ENCODE measurements at places on chromosomes 4 and X.
A peak's percentile ranks its signal among the peaks of the same experiment; 100 is the strongest.

GRCh38 chrX:32141841-32142240, 1069.5 kb downstream of the DMD start:
- no peak for DNase-seq

- DNase-seq, result no peak
Observed at GRCh38 chr4:53208753-53209152, 157.1 kb downstream of the SCFD2 start.

DNA sequence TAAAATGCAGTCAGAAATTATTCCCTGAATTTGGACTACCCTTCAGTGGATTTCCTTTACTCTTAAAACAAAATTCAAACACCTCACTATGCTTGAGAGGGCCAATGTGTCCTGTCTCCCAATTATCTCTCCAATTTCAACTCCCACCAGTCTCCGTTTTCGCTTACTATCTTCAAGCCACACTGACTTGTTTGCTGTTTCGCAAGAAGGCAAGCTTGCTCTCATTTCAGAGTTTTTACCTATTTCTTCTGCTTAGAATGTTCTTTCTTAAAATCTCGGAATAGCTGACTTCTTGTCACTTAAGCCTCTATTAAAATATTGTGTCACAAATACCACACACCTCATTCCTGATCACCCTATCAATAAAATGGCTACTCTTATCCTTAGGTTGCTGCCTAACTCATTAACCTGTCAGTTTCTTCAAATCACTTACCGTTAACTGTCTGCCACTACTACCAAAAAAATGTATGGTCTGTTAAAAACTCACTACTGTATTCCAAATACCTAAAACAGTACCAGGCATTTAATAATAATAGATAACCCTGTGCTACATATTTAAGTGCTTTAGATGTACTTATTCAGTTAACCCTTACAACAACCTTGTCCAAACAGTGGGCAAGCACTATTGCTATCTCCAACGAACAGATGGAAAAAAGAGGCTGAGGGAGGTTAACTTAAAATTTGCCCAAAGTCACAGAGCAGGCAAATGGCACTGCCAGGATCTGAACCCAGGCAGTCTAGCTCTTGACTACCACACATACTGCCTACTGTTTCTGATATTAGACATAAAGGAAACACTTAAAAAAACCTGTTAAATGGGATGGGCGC, 2.9 kb downstream of the UBA6 start:
- no peak for DNase-seq

- no peak for DNase-seq
Observed at GRCh38 chrX:154458116-154458953, at the start of gene PLXNA3. Gene PLXNA3 (plus strand): TSS chrX:154458281. CDS start chrX:154460184, 1,903 bp downstream.

DNA sequence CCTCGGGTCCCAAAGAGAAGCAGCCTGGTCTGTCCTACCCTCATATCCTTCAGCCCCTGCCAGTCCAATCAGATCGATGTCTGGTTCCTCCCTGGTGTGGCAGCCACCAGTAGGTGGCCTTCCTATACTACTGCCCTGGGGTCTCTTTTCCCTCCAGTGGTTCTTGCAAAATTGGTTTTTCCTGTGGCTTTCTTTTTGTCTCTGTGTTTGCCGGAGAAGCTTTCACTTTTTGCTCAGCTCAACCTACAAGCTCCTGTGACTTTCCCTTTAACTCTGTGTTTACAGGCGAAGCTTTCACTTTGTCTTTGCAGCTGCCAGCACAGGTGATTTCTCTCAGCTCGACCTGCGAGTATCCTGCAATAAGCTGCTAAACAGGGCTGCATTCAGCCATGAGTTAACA, 46.8 kb downstream of the UGT2A3 start:
- no peak for DNase-seq

DNA sequence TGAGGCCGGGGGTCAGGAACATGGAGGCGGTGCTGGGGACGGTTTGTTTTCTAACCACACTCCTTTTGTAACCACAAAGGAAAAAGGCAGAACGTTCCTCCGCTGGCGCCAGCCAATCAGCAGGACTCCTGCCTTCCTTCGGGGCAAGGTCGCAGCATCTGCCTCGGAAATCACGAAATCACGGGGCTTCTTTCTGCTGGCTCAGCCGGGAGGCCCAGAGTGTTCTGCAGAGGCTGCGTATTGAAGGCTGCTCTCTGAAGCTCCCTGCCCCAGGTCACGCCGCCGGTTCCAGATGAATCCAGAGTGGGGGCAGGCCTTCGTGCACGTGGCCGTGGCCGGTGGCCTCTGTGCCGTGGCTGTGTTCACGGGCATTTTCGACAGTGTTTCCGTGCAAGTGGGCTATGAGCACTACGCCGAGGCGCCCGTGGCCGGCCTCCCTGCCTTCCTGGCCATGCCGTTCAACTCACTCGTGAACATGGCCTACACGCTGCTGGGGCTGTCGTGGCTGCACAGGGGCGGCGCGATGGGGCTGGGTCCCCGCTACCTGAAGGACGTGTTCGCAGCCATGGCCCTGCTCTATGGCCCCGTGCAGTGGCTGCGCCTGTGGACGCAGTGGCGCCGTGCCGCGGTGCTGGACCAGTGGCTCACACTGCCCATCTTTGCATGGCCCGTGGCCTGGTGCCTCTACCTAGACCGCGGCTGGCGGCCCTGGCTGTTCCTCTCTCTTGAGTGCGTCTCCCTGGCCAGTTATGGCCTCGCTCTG, 9.4 kb downstream of the TMEM187 start:
- no peak for DNase-seq

DNA sequence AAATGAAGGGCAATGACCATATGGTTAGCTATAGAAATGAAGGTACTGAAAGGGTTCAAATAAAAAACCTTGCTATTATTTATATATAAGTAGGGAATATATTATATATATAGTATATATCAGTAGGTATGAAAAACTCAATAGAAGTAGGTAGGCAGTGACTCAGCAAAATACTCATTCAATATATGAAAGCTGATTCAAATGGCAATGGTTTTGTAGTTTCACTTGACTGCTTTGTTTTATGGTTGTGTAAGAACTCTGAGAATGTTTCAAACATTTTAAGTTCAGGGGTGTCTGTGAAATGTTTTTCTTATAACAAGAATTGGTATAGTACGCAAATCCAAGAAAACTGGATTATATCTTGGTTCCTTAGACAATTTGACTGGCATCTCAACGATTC, 4.1 kb downstream of the ZNF280C start:
- DNase-seq, result no peak

DNA sequence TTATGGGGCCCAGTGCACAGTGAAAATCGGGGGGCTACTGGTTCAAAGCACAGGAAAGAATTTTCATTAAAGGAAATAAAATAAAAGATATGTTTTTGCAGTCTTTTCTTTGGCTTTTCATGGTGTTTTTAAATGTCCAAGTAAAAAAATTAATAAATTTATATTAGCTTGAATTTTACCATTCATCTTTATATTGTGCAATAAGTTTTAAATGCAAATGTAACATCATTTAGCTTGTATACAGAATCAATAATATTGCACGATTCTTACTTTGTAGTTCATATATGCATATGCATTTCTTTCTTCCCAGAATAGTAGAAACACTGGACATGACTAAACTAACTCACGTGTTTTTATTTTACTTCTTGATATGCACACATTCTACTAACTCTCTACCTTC, 31.0 kb downstream of the AREG start:
- no peak for DNase-seq

GRCh38 chrX:108494406-108495090, 54.9 kb downstream of the COL4A5 start:
- no peak for DNase-seq

GRCh38 chr4:8044699-8045098, 105.0 kb upstream of the AFAP1 start:
- DNase-seq, result no peak

DNA sequence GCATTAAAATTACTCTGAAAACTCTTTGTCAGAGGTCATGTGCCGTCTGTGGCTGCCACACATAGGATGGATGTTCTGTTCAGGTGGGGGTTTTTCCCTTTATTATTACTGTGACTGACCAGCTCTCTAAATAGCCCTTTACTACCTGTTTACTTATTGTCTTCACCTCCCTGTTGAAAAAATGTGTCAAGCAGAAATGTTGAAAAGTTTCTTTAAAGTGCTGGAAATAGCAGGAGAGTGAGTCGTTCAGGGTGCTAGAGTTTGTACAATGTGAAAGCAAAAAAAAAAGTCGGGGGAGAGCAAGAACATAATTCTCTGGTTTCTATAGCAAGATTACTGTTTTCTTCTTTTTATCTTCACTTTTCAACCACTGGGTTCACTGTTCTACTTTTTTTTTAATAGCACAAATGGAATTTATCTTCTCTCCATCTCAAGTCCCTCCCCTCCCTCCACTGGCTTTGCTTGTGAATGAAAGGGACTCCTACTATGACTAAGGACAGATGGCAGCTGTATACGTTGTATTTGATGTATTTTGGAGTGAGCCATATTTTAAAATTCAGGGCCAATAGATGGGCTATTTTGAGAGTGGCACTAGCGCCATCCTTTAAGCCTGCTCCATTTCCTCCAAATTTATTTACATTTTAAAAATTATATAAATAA, 33.3 kb downstream of the ARX start:
- no peak for DNase-seq

- DNase-seq, result no peak
Observed at GRCh38 chr4:41448934-41449333, 89.0 kb upstream of the LIMCH1 start.

- DNase-seq, result no peak
Observed at GRCh38 chr4:40212674-40213527, 16.1 kb downstream of the RHOH start.

DNA sequence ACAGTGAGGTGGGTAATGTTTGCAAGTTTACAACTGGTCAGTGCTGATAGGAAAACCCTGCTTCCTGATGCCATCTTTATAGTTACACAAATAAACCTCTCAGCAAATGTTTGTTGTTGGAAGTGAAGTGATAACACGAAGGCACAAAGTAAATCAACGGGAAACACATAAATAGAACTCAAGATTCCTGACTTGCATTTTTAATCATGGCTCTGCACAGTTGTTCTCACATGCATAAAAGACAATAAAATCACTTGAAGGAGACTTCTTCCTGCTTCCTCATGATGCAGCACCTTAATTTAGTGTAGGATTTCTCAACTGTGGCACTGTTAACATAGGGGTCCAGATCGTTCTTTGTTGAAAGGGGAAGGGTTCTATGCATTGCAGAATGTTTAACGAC, 907.7 kb downstream of the RAB28 start:
- DNase-seq, result no peak

DNA sequence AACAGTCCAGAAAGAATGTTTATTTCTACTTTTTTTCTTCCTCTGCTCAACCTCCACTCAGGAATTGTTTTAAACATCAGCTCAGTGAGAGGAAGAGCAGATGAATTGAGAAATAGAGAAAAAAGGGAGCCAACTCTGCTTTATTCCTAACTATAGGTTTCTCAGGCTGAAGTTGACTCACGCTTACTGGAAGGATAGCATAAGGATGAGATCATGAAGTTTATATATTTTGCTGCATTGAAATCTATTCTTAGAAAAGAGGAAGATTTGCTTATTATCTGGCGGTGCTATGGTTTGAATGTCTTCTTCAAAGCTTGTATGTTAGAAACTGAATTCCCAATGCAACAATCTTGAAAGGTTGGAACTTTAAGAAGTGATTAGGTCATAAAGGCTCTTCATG, 1673.4 kb upstream of the PCDH7 start:
- DNase-seq, result no peak

- DNase-seq, result no peak
Observed at GRCh38 chr4:110247591-110247990, 49.2 kb upstream of the ELOVL6 start.

GRCh38 chrX:72202792-72203401, 21.3 kb downstream of the PIN4 start:
- no peak for DNase-seq

- no peak for DNase-seq
Observed at GRCh38 chr4:149161247-149161646, 654.4 kb downstream of the IQCM start.

DNA sequence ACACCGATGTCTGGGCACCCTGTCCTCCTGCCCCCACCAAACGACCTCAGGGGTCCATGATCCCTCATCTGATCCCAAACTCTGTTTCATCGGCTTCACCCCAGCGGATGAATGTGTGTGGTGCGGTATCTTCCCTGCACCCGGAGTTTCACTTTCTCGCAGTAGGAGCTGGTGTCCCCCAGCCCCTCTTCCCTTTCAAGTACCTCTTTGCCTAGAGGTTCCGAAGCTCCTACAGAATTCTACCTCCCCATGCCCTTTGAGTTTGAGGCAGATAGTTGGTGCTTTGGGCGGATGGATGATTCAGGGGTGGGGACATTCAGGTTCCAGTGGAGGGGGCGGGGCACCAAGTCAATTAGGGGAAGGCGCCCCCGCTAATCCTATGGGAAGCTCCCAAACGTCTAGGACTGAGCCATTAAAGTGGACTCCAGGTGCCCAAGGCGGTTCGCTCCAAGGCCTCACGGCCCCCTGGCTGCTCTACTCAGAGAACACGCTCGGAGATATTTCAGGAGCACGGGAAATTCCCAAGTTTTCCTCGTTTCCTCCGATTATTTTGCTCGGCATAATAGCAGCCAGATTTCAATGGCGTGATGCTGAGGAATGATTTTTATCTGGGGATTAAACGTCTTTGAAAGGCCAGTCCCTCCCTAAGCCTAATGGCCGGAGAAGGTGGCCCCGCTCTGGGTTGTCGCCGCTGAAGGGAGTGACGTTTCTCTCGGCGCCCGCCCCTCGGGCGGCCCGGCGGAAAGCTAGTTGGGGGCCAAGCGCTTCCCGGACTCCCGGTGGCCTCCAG, 1.3 kb downstream of the MSX1 start:
- peak; percentile 54 for DNase-seq

- no peak for DNase-seq
Observed at GRCh38 chr4:185550933-185551332, 15.6 kb upstream of the PDLIM3 start.

GRCh38 chr4:81562093-81562492, 90.4 kb upstream of the RASGEF1B start:
- DNase-seq, result no peak

- DNase-seq, result no peak
Observed at GRCh38 chr4:7761312-7761711, 178.3 kb downstream of the AFAP1 start.

GRCh38 chr4:2936773-2937145, 26.4 kb downstream of the NOP14 start:
- no peak for DNase-seq

GRCh38 chr4:166518776-166519175, 645.7 kb downstream of the TLL1 start:
- DNase-seq, result no peak

GRCh38 chrX:39492497-39493162, 605.1 kb downstream of the BCOR start:
- DNase-seq, result no peak

GRCh38 chr4:74962584-74962983, 29.7 kb downstream of the PARM1 start:
- DNase-seq, result no peak

DNA sequence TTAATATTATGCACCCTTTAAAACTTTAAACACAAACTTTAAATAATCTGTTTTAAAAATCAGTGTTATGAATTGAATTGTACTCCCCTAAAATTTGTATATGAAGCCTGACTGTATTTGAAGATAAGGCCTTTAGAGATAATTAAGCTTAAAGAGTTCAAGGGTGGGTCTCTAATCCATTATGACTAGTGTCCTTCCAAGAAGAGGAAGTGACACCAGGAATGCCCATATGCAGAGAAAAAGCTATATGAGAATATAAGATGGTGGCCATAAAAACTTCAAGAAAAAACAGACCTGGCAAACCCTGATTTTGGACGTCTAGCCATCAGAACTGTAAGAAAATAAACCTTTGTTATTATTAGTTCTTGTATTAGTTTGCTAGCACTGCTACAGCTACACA, 29.0 kb downstream of the UGT2A2 start:
- DNase-seq, result no peak

GRCh38 chrX:85561231-85561630, 181.8 kb upstream of the POF1B start:
- no peak for DNase-seq
